ENCODE measurements at places on chromosomes 6 and 20.
A peak's percentile ranks its signal among the peaks of the same experiment; 100 is the strongest.

DNA sequence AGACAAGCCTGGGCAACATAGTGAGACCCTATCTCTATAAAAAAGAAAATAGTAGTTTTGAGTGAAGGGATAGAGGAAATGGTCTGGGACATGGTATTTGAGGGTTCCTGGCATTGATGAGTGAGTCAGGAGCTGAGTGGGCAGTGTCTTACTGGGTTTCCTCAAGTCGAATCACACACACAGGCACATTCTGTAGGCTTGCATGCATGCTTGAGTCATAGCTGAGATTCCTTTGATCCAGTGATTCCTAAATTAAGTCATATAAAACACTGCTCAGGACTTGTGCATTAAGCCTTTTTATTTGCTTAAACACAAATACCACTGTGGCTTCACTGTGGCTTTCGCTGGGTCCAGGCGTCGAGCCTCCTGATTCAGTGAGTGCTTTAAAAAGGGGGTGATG, 71.8 kb upstream of the TMEM181 start:
- no peak for DNase-seq

DNA sequence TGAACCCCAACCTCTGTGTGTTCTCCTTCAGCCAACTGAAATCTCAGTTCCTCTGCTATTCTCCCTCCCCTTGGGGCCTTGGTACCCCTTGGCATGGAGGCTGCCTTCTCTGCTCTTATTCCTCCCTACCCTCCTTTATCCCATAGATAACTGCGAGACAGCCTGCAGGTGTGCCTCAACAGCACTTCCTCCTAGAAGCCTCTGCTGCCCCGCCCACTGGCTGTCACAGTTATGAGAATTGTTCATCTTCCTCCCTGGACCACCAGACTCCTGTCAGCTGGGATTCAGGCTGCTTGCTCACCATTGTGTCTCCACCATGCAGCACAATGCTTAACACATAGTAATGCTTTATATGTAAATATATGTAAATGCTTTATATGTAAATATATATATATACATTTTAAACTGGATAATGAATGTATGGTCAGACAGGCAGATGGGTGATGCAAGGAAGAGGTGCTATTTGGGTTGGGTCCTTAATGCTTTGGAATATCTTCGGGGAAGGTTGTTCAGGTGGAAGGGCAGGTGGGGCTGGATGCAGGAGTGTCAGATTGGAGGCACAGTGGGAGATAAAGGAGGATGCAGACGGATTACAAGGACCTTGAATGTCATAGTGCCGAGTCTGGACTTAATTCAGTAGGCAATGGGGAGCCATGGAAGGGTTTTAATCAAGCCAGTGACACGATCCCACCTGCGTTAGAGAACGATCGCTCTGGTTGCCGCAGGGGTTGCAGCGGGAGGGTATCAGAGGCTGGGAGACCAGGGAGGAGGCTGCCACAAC, 4.9 kb downstream of the CDH22 start:
- DNase-seq, result no peak

DNA sequence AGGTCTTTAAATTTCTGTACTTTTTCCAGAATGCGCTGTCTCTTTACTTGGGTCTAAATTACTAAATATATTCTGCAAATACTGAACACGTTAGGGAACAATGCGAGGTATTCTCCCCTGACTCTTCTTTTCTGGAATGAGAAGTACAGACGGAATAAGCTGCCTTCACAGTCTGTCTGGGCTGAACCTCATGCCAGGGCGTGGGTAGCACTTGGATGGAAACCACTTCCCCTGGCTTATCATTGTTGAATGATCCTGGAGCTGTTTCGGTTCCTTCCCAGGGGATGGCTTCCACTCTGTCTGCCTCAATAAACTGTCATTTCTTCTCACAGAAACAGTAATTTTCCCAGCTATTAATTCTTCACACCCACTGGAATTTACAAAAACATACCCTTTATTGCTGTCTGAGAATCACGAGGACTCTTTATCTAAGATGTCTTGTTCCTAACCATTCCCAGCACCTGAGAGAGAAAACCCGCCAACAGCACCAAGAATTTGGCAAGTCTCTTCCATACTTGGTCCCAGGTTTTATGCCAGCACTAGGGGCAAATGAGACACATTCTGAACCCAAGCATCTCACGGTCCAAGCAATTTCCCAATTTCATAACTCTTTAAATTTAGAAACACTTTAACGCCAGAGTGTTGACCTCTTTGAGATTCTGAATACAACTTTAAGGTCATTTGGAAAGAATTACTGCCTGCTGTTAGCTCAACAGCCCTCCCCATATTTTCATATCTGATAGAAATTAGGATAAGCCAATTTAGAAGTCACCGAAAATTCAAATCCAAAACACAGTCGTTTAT, 43.2 kb upstream of the ADGRF5 start:
- DNase-seq, result no peak

DNA sequence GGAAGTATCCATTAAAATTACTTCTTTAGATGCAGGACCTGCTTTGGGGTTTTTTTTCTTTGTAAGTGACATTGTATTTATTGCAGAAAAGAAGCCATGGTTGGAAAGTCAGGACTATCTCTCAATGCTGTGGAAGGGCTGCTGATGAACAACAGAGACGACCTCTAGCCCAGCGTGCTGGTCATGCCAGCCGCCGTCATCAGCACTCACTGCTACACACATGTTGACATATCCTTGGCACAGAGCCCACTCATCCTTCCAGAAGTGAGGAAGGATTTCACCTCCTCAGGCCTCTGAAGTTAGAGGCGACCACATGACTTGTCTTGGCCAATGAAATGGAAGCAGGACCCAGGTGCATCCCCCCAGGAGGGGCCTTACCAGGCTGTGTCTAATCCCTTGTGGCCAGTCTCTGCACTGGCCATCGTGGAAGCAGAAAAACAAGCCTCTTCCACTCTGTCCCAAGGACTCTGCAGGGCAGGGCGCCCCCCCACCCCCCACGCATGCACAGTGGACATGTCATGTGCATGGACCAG, 343.5 kb downstream of the TAF4 start:
- no peak for DNase-seq

DNA sequence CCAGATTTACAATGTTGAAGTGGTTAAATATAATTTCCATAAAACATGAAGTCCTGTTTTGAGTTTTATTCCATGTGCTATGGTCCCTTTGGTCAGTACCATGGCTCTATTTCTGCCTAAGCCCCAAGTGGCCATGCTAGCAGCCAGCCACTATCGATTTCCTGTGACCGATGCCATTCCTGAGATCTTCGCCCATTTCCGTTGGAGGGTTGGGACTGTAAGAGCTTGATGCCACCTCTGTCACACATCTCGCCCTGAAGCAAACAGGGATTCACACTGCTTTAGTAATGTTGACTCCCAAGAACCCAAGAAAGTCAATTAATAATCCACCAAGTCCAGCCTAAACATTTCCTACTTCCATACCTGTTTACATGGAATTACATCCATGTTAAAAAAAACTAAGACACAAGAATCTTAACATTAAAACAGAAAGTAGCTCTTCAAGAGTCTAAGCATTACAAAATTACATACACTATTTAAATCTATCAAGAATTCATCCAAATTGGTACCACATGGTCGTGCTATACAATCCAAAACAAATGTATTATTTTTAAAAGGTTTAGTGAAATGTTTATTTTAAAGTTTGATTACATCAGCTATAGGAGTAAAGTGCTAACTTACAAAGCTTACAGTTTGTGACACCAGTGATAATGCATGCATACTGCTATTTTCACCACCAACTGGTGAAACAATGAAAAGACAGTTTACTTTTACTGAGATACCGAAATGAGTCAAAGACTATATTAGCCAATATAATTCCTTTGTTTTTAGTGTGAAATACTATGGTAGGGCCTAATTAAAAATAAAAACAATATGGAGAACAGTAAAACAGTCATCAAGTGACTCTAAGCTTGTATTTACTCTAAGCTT, 2.5 kb downstream of the RBM39 start:
- peak; percentile 64 for DNase-seq

DNA sequence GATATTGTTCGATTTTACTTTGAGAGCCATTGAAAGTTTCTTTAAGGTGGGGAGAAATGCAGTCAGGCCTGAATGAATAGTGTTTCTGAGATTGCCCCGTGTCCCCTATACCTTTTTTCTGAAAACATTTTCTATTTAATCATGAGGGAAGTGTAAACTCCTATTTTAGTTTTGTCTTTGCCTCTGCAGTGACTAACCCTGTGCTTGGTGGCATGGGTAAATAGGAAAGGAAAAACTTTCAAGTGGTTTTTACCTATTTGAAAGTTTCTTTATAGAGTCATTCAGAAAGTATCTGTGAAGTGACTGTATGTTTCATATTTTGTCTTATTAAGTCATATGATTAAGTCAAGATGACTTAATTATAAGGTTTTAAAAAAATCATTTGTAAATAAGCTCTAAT, 14.5 kb downstream of the SNRNP48 start:
- no peak for DNase-seq

DNA sequence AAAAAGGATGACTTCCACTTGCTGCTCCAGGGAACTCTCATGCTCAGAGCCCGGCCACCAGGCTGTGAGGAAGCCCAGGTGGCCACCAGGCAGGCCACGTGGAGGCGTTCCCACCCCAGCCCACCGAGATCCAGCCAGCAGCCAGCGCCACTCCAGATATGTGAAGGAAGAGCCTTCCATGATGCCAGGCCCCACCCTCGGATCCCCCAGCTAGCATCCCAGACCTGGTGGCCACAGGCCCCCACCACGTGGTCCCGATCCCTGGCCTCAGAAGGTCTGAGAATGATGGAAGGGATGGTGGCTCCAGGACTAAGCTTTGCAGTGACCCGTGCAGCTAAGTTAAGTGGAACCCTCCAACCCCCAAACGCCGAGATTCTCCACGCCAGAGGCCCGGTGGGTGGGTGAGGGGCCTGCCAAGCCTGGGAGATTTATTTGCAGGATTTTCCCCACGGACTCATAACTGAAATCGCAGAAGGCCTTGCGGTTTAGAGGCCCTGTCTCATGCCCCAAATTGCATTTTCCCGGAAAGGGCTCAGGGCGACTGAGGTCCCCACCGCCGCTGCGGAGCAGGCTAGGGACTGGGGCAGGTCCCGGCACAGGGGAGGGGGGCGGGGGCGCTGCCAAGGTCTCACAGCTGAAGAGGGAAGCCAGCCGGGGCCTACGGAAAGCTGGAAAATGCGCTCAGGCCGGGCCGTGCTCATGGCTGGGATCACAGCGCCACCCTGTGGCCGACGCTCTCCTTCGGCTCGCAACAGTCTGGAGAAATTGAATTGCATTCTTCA, 31.1 kb upstream of the CST7 start:
- DNase-seq, result peak; percentile 80

DNA sequence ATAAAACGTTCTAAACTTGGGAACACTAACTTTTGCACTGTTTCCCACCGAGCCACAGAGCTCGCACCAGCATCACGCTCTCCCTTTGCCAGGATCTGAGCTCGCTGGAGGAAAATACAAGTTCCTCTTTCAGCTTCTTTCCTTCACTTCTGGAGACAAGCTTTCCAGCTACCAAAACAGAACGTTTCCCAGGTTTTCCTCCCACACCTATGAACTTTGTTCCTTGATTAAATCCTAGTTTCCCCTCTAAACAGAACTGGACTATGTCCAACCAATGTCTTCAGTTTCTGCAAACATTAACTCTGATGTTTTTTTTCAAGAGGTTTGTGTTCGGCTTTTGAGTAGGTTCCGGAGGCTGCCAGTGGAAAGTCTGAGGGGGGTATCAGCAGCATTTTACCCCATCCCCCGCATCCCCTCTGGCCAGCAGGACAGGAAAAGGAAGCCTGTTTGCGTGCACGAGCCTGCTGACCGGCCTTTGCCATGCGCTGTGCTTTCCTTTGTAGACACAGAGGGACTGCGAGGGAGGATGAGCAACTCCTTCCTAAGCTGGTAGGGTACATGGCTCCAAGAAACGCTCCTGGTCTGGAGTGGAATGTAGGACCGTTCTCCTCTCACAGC, 135.5 kb downstream of the LY86 start:
- peak; percentile 94 for DNase-seq

- no peak for DNase-seq
Observed at GRCh38 chr6:120534954-120535353, 799.3 kb downstream of the TBC1D32 start.

GRCh38 chr20:3315136-3315535, 76.1 kb upstream of the SLC4A11 start:
- no peak for DNase-seq

- DNase-seq, result no peak
Observed at GRCh38 chr20:25378189-25378883, 12.3 kb downstream of the ABHD12 start.

DNA sequence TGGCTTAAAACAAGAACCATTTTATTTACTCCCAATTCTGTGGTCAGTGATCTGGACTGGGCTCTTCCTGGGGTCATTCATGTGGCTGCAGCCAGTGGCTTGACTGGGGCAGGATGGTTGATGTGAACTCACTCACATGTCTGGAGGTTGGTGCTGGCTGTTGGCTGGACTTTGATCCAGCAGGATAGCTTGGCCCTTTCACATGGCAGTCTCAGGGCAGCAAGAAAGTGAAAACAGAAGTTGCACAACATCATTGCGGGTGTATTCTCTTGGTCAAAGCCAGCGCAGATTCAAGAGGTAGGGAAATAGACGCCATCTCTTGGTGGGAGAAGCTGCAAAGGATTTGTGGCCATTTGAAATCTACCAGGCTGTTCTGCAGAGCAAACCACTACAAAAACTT, 77.2 kb downstream of the MDGA1 start:
- DNase-seq, result peak; percentile 73

DNA sequence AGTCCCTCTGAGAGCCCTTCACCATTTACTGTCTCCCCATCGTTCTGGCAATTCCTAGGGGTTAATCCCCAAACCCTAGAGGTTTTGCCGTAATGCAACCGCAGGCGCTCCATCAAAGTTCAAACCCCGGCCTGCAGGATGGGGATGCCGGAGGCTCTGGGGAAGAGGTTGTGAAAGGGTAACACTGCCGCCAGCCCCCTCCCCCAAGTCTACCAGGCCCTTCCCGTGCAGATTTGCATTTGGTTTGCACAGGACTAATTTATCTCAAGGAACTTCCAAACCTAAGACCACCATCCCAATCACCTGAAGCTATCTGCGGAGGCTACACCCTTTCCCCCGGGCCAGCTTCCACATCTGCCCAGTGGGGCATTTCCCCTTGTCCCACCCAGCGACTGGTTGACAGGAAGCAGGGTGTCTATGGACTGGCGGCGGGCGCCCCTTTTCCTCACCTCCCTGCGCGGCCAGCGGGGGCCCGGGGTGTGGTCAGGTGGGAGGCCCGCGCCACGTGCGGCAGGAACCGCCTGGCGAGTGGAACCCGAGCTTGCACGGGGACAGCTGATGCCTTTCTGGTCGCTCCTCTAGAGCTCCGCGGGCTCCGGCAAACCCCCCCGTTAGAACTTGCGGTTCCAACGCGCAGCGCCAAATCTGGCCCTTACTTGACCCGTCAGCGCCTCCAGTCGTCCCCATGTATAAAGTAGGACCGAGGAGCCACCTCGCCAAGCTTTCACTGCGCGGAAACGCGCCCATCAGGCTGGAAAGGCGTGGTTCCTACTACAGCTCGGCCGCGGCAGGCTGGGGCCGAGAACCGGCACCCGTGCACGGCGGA, 9.4 kb upstream of the SLC4A11 start:
- peak; percentile 81 for DNase-seq

DNA sequence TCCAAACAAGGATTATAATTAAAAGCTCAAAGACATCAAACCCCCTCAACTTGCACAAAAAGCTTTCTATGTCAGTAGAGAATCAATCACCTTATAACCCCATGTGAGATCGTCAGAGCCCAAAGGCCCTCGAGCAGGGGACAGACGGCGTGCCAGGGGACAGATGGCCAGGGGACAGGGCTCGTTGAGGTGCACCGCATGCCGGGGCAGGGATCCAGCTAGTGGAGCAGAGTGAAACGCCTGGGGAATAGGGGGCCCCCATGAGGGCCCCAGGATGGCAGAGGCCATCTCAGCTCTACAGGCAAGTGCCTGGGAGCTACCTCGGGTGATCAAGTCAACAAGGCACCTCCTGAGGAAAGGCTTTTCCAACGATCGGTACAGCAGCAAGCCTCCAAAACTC, 28.6 kb downstream of the DIDO1 start:
- no peak for DNase-seq

- DNase-seq, result peak; percentile 68
Observed at GRCh38 chr6:81749707-81750106, 2.8 kb downstream of the TENT5A start.

Data from NB4 (cell line).